ENCODE measurements at places on chromosomes 2 and 18.

GRCh38 chr2:198763793-198764192, 693.9 kb downstream of the SATB2 start:
- no peak for DNase-seq

DNA sequence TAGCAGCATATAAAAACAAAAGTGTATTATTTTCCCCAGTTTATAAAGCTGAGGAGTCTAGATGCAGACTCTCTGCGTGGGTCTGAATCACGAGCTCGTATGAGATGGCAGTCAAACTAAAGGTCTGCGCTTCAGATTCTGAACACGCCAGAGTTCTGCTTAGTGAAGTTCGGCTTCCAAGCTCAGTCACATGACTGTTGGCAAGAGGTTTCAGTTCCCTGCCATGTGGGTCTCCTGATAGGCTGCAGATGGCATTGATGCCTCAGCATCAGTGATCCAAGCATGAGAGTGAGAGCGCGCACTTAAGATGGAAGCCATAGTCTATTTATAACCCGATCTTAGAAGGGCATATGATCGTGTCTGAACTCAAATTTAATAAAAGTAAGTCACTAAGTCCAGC, 242.8 kb upstream of the DOK6 start:
- no peak for DNase-seq

GRCh38 chr2:68391869-68392268, 26.8 kb downstream of the PLEK start:
- DNase-seq = no peak

GRCh38 chr2:27307287-27307544, 1.0 kb downstream of the UCN start:
- no peak for DNase-seq

GRCh38 chr2:104289651-104290565, 564.0 kb upstream of the POU3F3 start:
- no peak for DNase-seq

All from GOT3 (cell line).